ENCODE measurements at places on chromosomes 5 and 9. TPM values are rescaled to one million over a fixed set of nuclear protein-coding genes. Genes with fewer than 3 reads are reported as not detected.

The LRRC70 gene
- 0.19 TPM for total RNA-seq

The GABRA6 gene
- total RNA-seq = not detected

- DNase-seq = no peak
Measured at GRCh38 chr5:93941897-93942296, 200.5 kb upstream of the POU5F2 start.

- no peak for DNase-seq
Measured at GRCh38 chr5:38403406-38403805, 145.0 kb downstream of the EGFLAM start.

- no peak for DNase-seq
Measured at GRCh38 chr9:21837501-21837900, 35.1 kb downstream of the MTAP start.

GRCh38 chr5:168592014-168592368 lies 12.8 kb upstream of the PANK3 start:
- DNase-seq = peak; percentile 10

Measured in myocyte (in vitro differentiated cells).